Stimulated activated CD4-positive, alpha-beta T cell treated with anti-CD3 and anti-CD28 coated beads, Interleukin-4, amount 100 ng/mL, for 24 hours (primary cell): ENCODE measurements at places on chromosomes 6 and 20.

- DNase-seq: no peak
Measured at GRCh38 chr6:155595284-155595683, 139.6 kb upstream of the NOX3 start.

DNA sequence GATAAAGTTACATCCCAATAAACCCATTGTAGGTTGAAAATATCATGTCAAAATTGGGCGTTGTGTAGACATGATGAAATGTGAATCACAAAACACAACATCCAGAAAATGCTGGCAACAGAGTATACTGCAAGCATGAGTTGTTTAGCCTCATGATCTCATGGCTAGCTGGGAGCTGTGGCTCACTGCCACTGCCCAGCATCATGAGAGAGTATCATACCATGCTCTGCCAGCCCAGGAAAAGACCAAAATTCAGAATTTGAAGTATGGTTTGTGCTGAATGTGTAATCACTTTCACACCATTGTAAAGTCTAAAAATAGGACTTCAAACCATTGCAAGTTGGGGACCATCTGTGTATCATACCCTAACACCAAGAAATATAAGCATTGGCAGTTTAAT, 45.2 kb upstream of the SMAP1 start:
- no peak for DNase-seq

DNA sequence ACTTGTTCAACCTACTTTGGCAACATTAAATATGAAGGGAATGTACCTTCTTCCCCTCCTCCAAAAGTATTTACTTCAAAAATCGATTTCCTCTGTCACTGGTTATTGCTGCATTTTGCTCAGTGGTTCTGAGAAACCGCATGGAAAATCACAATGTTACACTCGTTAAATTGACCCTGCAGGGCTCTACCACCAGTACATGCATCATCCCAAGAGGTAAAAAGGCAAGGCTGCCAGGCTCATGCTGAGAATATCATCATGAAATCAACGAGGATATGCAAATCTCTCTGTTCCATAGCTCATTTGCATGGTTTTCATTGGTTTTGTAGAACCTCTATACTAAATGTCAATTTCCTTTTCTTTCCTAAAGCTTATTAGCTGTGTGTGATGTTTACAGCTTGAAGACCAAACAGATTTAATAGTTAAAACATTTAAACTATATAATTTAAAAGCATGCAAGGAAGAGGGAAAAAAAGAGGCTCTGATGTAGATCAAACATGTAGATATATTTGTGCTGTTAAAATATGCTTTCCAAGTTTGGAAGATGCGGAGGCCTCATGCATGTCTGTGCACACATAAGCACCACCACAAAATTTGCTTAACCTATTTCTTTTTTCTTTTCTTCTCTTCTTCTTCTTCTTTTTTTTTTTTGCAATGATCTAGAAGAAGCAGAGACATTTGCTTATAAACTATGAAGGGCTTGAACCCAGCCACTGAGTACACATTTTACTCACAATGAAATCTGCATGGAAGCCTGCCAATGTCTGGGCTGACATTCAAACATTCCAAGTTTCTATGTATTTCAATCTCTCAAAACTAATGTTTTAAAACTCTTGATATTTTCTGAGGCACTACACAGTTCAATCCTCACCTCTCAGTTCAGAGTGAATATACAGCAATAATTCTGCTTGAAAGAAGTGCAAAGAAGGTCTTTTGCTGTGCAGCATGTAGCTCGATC, 194.0 kb downstream of the GMPR start:
- DNase-seq: no peak

GRCh38 chr6:89010825-89011224, 47.4 kb upstream of the RNGTT start:
- DNase-seq: no peak
